ENCODE measurements at places on chromosomes 1 and 21. TPM values are rescaled to one million over a fixed set of nuclear protein-coding genes. Genes with fewer than 3 reads are reported as not detected.

PTPRU gene
- total RNA-seq = 0.17 TPM

FMO2 gene
- not detected for total RNA-seq

DBT gene
- 15.3 TPM for total RNA-seq

- no peak for DNase-seq
These were observed 321.1 kb downstream of the KCTD3 start for GRCh38 chr1:215888159-215888558.

- DNase-seq = no peak
These were observed 14.2 kb downstream of the TTC34 start for GRCh38 chr1:2787163-2787911.

DNA sequence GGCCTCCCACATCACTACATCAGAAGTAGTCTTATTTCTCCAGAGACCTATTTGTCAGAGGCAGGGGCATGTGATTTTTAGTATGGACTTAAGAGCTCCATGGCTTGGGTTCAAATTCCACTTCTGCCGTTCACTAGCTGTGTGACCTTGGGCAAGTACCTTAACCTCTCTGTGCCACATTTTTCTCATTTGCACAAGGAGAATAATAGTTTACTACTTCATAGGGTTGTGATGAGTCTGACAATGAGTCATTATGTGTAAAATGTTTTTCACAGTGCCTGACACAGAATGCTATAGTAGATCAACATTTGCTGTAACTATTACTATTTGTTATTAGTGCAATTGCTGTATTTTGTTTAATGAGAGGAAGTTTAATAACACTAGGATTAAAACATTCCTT lies 200.6 kb downstream of the PRDM2 start:
- DNase-seq = no peak

Data from activated T-cell treated with anti-CD3 and anti-CD28 coated beads, Interleukin-2, amount 50 U/mL, for 72 hours (primary cell).